NK-92 treated with Interleukin-12 subunit alpha and Interleukin-12 subunit beta, amount 100 ng/mL, for 24 hours (cell line): ENCODE measurements at places on chromosomes 3 and 15.

DNA sequence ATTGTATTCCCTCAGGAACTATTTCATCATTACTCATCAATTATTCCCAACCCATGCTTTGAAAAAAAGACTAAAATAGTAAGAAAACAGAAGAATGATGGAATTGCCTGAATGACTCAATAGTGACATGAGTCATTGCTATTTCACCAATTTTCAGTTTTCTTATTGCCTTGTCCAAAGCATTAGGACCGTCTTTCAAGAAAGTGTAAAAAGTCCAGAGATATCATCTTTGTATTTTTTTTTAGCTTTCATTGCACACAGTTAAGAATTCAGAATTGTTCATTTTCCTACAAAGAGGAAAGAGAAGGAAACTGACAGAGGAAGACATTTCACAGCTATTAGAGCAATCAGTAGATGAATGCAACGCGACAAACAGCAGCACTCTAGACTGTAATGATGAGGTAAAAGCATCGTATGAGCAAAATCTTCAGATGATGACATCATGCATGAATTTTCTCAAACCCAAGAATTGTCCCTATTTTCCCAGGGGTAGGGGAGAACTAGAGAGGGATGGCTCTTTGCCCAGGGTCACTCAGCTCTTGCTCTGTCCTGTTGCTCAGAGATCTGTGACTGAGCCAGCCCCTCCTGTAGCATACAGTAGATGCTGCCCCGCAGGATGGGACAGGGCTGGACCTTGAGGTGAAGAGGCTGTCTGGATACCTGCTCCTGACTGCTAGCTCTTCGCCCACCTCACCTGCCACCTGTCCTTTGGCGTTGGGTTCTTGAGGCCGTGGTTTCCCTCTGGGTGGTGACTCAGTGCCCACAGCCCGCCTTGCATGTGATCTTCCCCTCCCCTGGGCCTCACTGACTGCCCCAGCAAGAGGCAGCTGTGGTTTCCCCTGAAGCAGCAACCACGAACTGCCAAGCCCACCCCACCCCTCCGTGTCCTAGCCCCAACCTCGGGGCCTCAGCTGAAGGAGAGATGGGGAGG is 84.8 kb downstream of the PPCDC start:
- peak; percentile 97 for DNase-seq

GRCh38 chr3:134017490-134017889 is 12.2 kb downstream of the SLCO2A1 start:
- no peak for DNase-seq

DNA sequence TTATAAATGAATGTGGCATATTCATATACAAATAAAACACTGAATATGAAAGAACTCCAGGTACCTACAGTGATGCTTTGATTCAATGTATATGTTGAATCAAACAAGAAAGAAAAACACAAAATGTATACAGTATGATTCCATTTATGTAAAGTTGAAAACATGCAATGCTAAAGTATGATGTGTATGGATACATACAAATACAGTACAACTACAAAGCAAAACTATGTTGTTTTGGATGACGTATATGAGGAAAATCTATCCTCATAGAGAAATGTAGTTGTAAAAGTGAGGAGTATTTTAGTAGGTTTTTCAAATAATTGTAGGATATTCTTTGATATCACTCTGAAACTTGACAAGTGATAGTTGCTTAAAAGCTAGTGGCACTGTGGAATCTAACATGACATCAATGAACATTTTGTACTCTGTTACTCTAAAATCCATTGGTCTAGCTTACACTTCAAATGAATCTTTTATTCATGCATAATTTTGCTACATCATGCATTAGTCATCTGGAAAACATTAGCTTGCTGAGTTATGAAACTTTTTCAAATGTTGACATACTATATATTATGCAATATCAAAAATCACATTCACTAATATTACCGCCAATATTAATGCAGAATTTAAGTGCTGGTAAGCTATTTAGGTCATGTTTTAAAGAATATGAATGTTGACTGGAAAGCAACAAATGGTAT is 278.1 kb upstream of the CHRNA7 start:
- DNase-seq: no peak

DNA sequence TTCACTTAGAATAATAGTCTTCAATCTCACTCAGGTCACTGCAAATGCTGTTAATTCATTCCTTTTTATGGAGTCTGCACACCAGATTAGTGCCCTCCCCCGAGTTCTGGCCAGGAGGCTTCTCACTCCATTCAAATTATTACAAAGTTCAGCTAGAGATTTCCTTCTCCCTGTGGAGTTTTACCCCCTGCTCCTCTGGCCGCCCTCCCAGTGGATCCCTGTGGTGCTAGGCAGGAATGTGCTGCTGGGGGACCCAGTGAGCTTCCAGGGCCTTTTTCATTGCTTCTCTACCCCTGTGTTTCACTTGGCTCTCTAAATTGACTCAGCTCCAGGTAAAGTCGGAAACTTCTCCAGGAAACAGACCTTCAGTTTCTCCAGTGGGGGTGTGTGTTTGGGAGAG is 42.7 kb upstream of the CD200R1L start:
- no peak for DNase-seq

DNA sequence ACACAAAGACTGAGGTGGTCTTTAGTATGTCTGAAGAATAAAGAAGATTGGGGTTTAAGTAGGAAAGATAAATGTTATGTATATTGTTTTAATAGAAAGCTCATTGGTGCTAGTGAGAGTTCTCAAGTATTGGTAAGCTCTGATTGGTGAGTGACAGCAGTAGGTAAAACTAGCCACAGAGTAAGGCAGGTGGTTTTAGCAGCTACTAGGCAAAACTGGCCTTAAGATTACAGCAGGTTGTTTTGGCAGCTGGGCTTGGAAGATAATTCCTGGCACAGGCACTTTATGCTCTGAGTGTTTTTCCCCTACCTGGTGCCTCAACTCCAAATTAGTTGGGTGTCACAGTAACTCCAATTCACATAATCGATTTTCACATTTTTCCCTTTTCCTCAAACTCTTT is 66.3 kb downstream of the STAG1 start:
- DNase-seq: no peak

DNA sequence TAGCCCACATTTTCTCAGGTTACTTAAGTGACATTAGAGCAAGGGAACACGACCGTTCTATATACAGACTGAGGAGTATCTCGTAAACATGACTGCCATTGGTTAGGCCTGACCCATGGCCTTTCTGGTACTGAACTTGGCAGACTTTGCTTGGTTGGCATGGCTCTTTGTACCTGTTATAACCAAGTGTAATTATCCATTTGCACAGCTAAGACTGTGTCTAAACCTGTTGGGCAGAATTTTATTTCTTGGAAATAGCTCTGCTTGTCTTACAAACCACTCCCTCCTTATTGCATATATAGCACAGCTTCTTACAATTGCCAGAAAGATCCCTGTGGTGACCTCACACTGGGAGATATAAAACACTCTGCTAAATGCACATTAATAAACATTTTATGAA is 106.9 kb downstream of the P2RY1 start:
- DNase-seq: no peak

- DNase-seq: no peak
Measured at GRCh38 chr15:39598186-39598850, 17.4 kb downstream of the THBS1 start.

DNA sequence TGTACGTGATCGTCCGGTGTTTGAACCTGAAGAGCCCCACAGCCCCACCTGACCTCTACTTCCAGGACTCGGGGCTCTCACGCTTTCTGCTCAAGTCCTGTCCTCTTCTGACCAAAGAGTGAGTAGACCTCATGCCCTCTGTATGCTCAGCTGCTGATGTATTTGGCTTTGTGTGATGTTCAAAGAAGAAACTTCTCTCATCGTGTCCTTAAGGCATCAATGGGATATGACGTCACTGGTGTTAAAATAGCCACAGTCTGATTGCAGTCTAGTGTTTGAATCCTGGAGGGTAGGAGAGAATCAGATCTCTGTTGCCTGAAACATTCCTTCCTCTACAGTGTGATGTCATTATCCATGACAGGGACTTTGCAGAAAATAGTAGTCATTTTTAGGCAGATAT is 28.1 kb downstream of the ABHD2 start:
- DNase-seq: no peak

DNA sequence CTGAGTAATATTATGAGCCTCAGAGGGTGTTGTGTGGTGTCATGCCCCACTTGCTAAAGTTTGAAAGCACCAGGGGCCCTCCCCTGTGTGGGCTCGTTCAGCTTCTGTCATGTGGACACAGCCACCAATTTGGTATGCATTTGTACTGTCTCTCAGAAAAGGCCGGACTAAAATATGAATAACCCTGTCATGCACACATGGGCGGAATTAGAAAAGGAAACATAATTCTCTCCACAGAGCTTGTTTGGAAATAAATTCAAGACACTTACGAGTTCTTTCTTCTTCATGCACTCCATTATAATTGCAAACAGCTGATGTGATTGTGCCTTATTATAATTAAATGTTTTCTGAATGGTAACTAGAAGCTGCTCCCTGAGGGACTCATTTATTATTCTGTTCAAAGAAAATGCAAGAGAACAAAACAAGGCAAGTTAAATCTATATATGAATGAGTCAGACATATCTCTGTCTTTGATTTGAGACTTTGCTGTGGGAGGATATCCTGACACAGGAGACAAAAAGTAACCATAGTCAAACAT is 39.1 kb downstream of the TRPM1 start:
- DNase-seq: no peak

DNA sequence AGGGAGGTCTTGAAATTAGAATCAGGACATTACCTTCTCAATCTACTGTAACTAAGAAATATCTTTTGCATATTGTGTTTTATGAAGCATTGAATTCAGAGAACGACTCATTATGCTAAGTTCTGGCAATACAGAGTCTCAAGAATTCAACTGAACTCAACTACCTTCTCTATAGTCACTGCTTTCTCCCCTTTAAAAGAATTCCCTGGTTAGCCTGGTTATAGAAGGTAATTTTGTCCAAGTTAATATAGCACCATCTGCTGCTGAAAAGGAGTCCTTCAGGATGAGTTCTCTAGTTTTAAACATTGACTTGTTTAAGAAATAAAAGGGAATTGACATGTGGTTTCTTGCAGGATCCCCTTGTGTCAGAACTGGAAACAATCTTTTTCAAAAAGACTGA is 60.2 kb downstream of the IL16 start:
- no peak for DNase-seq

DNA sequence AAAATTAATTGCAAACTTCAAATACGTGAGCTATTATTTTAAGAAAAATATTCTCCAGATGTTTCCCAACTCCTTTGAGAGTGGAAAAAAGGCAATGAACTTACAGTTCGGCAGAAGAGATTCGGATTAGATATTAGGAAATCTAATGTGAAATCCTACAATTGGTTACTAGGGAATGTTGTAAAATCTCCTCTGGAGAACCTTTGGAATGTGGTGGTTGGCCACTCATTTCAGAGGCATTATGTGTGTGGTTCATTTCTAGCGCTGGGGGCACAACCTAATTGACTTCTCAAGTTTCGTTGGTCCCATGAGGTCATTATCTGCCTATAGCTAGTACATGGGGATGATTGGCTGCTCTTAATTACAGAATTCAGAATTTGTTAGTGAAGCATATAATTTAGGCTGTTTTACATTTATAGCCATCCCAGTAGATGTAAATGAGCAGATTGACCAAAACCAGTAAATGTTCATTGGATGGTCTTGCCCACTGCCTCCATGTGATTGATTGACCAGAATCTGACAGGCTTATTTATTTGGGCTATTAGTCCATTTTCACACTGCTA is 34.6 kb upstream of the CMSS1 start:
- no peak for DNase-seq

DNA sequence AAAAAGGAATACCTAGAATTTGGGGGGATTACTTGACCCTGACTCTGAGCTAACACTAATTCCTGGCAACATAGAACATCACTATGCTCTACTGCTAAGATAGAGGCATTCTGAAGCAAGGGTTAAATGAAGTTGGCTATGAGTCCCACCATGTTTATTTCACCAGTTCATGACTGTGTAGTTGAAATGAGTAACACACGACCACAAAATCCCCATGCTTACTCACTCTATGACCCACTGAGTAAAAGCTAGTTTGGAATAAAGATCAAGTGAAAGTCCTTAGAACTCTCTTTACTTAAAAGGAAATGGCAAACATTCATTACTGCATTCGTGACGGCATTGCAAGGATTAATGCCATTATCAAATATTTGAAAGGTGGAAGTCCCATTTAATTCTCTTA is 47.4 kb downstream of the MRPL46 start:
- no peak for DNase-seq

GRCh38 chr3:197465996-197466549 is 89.7 kb downstream of the BDH1 start:
- DNase-seq: no peak

DNA sequence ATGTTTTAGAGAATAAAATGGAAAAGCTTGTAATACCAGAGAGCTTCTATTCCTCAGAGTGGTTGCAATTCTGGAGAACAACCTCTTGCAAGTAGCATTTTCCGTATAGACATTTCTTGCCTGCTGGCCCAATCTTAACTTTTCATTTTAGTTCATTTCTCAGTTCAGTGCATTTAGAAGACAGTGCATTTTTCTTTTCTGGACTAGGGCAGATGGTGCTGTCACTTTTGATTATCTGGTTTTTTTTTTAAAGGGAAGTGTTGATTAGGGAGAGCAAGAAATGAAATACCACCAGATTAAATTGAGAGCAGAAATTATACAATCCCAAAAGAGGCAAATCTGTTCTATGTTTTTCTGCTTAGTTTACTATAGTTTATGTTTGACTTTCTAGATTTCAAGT is 172.7 kb downstream of the GHSR start:
- no peak for DNase-seq

GRCh38 chr3:98528474-98529346 is 3.1 kb upstream of the GPR15 start:
- no peak for DNase-seq

GRCh38 chr3:32782407-32782806 is 35.4 kb upstream of the TRIM71 start:
- no peak for DNase-seq

- no peak for DNase-seq
Measured at GRCh38 chr3:31770822-31771326, 210.2 kb downstream of the OSBPL10 start.

DNA sequence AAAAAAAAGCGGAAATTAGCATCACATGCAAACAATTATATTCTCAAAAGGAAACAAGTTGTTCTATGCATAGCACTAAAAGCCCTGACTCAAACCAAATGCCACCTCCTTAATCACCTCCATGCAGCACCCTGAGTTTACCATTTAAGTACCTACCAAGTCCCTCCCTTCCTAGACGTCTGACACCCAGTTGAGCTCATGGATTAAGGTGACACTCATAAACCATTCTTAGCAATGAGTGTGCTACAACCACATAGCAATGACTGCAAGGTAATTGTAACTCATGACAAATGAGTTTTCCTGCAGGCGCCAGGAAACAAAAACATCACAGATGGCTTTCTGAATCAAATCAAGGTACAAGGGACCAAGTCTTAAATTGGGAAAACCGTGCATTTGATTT is 32.0 kb downstream of the WWTR1 start:
- no peak for DNase-seq

DNA sequence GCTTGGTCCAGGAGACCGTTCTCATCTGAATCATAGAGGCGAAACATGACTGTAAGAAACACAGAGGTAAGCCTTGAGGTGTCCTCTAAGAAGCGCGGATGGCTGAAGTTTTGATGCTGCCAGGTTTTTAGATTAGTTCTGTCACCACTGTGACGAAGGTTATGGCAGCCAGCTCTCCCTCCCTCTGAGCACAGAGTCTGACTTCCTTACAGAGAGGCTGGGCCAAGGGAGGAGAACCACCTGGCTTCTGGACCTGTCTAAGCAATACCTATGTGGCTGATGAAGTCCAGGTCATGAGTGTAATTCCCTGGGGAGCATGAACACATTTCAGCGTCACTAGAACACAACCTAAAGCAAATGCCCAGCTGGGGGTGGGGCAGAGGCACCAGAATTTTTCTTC is 77.4 kb downstream of the DGKG start:
- DNase-seq: no peak

- no peak for DNase-seq
Measured at GRCh38 chr3:67478423-67478822, 176.0 kb downstream of the SUCLG2 start.
